CD4-positive, alpha-beta T cell treated with Interleukin-15 for 1 hour (primary cell): ENCODE measurements at places on chromosomes 5 and 9.

- no peak for DNase-seq
Observed at GRCh38 chr9:108043585-108043984, 554.0 kb upstream of the KLF4 start.

- DNase-seq, result peak; percentile 72
Observed at GRCh38 chr9:89440548-89440947, 57.4 kb downstream of the SEMA4D start.

GRCh38 chr5:148791334-148791667, 35.1 kb upstream of the ADRB2 start:
- no peak for DNase-seq

DNA sequence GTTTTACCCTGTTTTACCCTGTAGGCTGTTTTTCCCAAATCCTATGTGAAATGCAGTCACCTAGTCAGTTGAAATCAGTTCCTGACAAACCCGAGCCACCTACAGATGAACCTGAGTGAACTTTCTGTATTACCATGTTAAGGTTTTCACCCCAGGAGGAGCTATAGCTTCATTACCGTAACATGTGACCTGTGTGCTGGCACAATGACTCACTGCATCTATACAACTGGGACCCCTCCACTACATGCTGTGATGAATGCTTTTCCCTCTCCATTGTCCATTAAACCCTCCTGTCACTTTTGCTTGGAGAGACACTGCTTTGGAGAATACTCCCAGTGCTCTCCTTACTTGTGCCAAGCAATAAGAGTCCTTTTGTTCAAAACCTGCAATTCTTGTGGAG, 1974.8 kb downstream of the EFNA5 start:
- no peak for DNase-seq

DNA sequence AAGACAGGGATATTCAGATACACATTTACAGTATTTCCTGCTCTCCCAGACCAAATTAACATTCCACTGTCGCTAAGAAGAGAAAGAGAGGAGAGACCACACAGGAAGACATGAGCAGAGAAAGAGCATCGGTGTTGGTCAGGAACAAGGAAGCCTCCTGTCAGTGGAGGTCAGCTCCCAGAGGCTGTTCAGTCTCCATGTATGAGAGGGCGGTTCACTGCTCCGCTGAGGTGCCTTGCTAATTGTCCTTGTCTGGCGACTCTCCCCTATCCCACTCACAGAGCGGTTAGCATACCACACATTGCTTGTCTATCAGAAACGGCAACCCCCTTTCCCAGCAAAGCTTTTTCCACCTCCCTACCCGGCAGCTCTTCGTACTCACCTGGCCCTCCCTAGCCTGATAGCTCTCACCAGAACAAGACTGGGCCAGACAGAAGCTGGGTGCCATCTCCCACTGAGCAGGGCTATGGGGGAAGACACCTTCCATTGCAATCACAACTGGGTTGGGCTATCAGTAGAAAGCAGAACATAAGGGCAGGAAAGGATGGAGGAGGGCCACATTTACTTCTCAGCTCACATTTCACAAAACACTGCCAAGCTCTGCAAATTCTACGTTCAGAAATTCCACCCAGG, 58.6 kb upstream of the LMNB1 start:
- no peak for DNase-seq

DNA sequence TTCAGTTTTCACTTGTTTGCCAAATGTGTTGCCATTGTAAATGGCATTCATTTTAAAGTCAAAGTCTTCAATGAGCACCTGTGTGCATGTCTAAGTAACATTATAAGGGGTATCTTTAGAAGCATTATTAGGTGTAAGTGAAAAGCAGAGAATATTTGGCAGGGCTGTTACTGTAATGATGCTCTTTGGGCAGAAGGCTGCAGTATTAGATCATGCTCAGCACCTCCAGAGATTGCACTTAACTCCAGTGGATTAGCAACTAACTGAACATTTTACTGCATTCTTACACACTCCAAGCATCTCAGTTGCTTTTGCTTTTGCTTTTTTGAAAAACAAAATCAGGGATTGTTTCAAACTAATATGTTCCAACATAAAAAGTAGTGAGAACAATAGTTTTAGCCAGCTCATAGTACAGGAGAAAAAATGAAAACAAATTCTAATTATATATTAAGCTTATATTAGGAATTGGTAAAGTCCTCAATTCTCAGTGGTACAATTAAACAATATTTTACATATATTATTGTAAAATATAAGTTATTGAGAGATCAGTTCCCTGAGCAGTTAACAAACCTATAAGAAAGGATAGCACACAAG, 1740.9 kb upstream of the CDH9 start:
- DNase-seq, result no peak

GRCh38 chr9:6658628-6659353, 13.3 kb upstream of the GLDC start:
- DNase-seq, result no peak

- DNase-seq, result no peak
Observed at GRCh38 chr9:35488566-35489312, 1.2 kb upstream of the RUSC2 start.

DNA sequence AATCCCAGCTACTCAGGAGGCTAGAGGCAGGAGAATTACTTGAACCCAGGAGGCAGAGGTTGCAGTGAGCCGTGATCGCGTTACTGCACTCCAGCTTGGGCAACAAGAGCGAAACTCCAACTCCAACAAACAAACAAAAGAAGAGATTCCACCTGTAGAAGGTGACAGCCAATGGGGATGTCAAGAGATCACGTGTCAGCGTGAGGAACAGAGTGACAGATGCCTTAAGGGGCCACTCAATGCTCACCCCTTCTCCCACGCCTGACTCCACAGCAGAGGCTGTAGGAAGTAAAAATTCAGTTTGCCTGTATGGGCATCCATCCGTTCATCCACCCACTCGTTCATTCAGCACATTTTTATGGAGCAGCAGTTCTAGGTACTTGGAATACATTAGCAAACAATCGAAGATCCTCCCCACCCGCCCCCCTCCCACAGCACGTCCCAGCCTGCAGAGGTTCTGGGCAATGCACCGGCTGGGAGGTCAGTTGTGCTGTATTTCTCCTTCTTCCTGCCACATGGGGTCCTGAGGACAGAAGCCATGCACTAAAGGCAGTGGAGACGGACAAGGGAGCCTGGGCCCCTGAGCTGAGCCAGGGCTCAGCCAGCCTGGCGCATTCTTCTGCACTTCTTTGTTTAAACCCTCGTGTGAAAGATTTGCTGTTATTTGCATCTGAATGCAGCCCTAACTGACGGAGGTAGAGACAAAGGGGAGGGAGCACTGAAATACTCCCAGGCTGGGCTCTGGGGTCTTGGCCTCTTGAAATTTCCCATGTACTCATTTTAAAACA, 11.3 kb upstream of the RNF130 start:
- DNase-seq, result no peak

DNA sequence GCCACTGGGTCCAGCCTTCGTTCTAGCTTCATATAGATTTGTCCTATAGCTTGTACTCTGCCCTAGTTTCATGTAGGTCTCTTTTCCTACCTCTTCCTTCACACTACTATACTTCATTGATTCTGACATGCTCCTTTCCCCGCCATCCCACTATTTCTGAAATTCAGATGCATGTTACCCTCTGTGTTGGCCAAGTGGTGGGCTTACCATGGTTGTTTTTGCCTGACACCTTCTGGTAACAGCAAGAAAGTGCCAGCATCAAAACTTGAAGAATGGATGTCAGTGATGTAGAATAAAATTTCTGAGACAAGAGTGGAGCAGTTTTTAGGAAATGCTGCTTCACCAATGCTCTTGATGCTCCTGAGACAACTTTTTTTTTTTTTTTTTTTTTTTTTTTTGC, 19.5 kb upstream of the SERINC5 start:
- no peak for DNase-seq

DNA sequence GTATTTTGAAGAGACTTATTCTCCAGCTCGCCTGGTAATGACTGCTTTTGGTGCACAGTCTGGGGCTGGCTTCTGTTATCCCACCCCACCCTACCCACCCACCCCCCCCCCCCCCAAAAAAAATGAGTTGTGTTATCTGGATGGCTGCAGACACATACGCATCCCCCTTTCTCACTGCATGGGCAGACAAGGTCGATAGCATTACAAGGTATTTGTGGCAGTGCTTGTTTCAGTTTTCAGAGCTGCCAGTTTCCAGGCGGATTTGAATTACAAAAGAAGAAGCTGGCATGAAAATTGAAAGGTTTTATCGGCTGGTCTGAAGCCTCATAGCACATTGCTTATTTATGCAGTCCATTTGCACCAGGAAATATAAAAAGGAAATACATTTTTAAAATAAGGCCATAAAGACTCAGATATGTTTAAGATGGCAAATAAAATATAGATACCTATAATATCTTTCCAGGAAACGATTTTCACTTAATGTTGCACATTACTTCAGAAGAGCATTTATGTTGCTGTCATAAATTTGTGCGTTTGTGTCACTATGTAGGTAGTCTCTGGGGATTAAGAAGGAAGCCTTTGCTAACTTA, 85.1 kb upstream of the GRHPR start:
- DNase-seq, result no peak

- DNase-seq, result no peak
Observed at GRCh38 chr9:76827296-76828080, 63.2 kb downstream of the PCA3 start.

- no peak for DNase-seq
Observed at GRCh38 chr9:893115-893514, 51.6 kb downstream of the DMRT1 start.

- no peak for DNase-seq
Observed at GRCh38 chr9:18451406-18451805, 22.5 kb upstream of the ADAMTSL1 start.

GRCh38 chr9:33166231-33167083, 679 bp downstream of the B4GALT1 start:
- no peak for DNase-seq

GRCh38 chr5:41903382-41903891, 707 bp upstream of the RIMOC1 start:
- DNase-seq, result no peak

GRCh38 chr9:35845824-35846771, 17.1 kb downstream of the TMEM8B start:
- no peak for DNase-seq

DNA sequence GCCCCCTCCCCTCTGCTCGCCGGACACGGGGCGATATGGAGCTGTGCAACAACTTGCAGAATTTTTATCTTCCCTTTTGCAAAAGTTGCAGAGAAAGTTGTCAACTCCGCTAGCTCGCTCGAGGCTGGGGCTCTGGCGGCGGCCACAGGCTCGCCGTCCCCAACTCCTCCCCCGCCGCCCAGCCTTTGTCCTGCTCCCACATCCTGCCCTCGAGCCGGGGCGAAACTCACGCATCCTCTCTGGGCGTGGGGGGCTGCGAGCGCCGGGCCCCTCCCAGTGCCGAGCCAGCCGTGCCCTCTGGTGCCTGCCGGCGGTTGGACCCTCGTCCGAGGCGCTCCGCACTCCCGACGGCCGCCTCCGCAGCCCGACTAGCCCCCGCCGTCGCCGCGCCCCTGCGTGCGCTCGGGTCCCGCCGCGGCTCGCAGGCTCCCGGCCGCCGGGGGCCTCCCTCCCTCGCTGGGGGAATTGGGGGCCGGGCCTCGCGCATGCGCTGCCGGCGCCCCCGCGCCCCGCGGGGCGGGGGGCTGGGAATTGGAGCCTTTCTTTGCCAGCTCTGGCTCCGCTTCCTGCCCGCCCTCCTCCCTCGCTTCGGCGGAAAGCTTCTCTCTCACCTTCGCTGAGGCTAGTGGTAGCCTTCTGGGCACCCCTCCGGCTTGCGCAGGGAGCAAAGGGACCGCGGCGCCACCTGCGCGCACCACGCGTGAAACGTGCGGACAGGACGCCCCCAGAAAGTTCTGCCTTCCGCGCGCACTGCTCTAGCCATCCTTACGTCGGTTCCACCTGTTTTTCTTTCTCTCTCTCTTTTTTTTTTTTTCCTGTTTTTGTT, at the start of gene CCNJL:
Gene CCNJL, minus strand, starts transcription at position 431 of the 826 bp plus-strand sequence. CDS start 641 bp downstream, outside the sequence.
- no peak for DNase-seq

- DNase-seq, result no peak
Observed at GRCh38 chr5:75985077-75985476, 98.1 kb upstream of the SV2C start.

DNA sequence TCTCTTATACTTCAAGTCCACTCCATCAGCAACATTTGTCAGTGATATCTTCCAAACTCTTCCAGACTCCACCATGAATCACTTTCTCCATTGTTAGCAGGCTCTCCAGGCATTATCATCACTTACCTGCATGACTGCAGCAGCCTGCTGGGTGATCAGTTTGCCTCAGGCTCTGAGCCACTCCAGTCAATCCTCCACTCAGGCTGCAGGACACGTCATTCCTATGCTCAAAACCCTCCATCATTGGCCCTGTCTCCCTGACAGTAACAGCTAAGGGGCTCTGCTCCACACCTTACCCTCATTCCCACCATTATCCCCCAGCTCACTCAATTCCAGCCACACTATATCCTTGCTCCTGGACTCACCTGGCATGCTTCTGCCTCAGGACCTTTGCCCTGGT, 10.7 kb downstream of the DIRAS2 start:
- DNase-seq, result no peak

DNA sequence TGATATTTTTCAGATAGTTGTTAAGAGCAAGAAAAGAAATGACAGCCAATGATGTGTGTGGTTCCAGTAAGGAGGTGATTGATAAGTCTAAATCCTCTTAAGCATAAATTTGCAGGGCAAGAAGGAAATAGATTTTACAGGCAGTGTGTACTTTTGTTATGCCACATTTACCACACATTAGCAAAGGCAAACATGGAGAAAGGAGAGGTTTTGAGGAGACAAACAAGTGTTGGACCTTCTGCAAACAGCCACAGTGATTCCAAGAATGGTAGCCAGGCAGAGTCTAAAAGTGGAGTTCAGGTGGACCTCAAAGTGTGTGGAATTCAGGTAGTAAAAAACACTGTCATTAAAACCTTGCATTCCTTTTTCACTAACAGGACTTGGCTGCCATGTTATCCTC, 295.9 kb upstream of the ITGA1 start:
- no peak for DNase-seq

DNA sequence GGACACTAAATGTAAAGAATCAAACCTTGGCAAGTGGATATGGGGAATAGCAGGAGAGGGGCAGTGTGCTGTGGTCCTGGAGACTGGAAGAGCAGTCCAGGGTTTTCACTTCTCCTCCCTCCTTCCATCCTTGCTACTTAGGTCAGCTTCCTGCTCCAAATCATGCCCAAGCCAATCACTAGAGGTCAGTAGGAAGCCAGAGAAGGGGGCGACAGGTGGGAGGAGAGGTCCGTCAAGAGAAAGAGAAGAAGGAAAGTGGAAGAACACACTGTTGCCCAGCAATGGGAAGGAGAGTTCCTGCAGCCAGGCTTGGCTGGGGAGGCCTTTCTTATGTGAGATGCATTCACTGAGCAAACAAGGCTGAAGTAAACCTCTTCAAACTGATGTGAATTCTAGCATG, 289.6 kb downstream of the DTWD2 start:
- no peak for DNase-seq

DNA sequence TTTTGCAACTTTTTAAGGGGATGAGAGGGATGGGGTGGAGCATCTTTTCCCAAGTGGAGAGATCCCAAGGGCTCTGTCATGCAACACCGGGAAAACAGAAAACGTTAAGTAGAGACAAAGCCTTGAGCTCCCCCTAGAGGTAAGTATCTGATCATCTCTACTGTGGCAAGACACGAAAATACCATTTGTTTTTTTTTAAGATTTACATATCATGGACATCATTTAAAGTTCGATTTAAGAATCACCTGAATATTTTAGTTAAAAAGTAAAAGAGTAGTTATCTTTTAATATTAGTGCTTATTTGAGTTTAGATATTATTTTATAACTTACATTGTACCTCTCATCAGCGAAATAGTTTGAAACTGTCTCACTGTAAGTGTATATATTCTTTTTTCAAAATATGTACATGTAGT, 200.4 kb downstream of the LRRC70 start:
- DNase-seq, result no peak
